Stimulated activated effector memory CD8-positive, alpha-beta T cell treated with anti-CD3 and anti-CD28 coated beads, Interleukin-12 subunit alpha, Interleukin-12 subunit beta, amount 100 ng/mL, for 72 hours (primary cell): ENCODE measurements at places on chromosomes 2 and 18.
A peak's percentile ranks its signal among the peaks of the same experiment; 100 is the strongest.

DNA sequence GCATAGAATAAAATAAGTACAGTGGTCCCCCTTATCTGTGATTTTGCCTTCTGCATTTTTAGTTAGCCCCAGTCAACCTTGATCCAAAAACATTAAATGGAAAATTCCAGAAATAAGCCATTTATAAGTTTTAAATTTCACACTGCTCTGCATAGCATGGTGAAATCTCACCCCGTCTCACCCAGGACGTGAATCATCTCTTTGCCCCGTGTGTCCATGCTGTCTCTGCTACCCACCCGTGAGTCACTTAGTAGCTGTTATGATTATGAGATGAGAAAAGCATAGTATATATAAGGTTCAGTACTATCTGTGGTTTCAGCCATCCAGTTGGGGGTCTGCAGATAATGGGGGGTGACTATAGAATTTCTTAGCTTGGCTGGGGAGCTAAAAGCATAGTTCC lies 67.3 kb downstream of the RHBDD1 start:
- DNase-seq = no peak

DNA sequence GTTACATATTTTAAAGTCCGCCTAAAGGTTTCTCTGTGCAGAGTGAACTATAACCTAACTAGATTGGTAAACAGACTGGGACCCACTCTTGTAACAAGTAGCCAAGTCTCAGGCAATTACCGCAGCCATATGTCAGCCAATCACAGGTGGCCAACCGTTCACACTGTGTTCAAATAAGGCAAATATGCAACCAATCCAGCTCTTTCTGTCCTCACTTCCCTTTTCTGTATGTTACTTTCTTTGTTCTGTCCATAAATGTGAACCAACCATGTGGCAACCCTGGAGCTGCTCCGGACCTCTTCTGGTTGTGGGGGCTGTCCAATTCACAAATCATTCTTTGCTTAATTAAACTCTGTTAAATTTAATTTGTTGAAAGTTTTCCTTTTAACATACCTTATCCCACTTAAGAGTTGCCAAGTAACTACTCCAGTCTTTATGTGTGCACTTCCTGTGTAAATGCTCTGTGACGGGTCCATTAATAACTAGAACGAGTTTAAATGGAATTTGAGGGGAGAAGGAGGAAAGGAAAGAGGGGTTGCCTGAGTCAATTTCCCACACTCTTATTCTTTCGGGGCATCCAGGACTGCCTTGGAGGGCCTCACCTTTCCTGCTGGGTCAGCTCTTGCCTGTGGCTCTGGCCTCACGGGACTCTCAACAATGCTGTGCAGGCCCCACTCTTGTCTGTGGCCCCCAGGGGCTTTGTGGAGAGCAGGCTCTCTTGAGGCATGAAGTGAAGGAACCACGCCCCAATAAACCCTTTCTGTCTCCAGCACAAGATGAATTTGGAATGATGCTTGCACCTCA lies 6.6 kb upstream of the RPL37A start:
- DNase-seq = no peak

- DNase-seq = no peak
Measured at GRCh38 chr2:88658881-88659537, 31.7 kb upstream of the EIF2AK3 start.

DNA sequence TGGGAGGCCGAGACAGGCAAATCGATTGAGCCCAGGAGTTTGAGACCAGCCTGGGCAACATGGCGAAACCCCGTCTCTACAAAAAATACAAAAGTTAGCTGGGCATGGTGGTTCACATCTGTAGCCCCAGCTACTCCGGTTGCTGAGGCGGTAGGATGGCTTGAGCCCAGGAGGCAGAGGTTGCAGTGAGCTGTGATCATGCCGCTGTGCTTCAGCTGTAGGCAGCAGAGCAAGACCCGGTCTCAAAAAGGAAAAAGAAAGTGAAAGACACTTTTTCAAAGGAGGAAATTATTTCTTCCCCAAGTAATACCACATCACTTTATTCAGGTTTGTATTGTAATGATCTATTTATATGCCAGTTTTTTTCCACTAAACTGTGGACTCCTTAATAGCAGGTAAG lies 35.7 kb upstream of the TAF4B start:
- DNase-seq = peak; percentile 55

GRCh38 chr18:62282188-62282629 lies 42.9 kb upstream of the TNFRSF11A start:
- no peak for DNase-seq

DNA sequence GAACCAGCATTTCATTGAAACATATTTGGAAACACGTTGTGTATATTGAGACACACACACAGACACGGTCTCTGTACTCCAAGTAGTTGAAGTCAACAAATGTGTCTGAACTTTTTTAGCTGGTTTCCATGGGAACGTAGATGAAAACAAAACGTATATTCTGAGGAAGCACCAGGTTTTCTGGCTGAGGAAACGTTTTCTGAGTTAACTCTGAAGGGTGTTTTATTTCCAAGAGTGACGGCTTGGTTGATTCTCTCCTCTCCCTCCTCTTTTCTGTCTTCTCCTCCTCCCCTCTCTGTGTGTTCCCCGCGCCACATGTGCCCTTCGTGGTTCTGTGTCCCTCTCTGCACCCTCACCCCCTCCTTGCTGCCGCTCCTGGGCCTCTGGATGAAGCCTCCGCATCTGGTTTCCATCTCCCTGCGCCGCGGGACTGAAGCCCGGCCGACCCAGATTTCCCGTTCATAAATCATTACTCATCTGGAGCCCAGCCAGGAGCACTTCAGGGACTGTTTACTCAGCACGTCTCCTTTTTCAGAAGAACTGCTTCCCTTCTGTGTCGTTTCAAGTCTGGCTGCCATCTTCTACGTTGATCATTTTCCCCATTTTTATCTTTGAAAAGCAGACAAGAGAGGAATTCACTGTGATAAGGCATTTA lies 122.7 kb downstream of the COL6A3 start:
- no peak for DNase-seq

DNA sequence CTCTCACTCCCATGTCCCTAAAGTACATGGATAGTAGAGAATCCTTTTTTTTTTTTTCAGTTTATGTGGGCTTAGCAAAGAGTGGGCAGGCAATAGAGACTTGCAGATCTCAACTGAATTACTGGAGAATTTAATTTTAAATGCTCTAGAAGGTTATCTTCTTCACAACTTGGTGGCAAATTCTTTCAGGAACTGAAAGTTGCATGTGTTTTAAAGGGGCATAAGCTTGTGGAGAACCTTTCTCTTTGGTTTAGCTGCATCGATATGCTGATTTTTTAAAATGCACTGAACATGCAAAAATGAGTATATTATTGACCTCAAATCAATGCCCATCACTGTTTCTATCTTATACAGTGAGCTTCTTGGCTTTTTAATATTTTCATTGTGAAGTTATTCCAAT lies 24.9 kb upstream of the GALNT3 start:
- no peak for DNase-seq

- DNase-seq = no peak
Measured at GRCh38 chr2:55099878-55100820, 49.9 kb upstream of the RTN4 start.

- no peak for DNase-seq
Measured at GRCh38 chr2:100674666-100675065, 111.9 kb downstream of the PDCL3 start.

DNA sequence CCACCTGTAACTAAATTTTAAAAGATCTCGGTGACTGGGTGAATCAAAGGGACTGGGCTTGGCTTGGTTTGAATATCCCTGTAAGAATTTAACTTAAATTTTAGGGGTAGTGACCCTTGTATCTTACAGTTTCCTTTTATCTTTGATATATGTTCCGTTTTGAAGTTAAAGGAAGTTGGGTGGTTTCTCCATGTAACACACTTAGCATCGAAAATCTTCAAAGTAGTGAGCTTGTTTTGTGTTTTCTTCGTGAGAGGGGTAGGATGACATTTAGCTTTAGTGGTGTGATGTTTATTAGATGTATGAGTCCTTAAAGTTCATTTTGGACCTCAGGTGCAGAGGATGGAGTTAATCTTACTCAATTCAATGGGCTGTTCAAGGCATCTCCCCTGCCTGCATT lies 1.6 kb downstream of the WDR7 start:
- no peak for DNase-seq

DNA sequence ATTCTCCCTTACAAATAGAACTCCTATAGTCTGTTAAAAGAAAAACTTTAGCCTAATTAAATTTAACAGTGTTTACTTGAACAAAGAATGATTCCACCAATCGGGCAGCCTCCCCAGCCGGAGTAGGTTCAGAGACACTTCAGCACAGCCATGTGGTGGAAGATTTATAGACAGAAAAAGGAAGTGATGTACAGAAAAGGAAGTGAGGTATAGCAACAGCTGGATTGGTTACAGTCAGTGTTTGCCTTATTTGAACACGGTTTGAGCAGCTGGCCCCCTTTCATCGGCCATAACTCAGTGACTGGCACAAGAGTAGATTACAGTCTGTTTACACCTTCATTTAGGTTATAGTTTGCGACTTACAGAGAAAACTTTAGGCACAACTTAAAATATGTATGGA lies 2.1 kb upstream of the SKA1 start:
- DNase-seq = no peak

DNA sequence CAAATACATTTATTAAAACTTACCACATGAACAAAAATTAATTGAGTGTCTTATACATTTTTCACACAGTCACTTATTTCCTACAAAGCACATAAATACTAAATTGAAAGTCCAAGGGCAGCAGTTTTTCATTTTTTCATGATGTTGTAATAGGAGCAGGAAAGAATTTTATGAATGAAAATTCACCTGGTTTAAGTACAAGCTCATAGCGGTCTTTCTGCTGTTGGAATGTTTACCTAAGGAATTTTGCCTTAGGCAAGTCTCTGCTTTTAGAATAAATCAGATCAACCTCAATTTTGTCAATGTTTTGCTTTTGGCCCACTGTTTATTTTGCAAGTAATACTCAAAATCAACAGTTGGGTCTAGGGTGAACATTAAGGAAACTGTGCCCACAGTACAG lies 40.0 kb downstream of the ETAA1 start:
- no peak for DNase-seq

GRCh38 chr2:226971084-226971483 lies 135.2 kb downstream of the RHBDD1 start:
- no peak for DNase-seq

DNA sequence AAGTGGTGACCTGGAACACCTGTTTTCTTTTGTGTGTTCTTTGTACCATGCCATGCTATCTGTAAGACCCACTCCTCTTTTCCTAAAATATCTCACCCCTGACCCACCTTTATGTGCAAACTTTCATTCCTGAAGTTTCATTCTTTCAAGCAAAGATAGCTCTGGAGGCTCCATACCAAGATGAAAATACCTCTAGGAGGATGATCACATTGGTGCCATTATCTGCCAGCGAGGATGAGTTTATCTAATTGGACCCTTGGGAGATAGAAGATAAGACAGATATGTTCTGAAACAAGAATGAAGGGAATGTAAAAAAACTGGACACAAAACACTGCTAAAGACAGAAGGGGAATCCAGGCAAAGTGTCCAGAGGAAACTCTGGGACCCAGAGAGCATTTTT lies 24.1 kb downstream of the BOD1L2 start:
- DNase-seq = no peak

- no peak for DNase-seq
Measured at GRCh38 chr2:45353879-45354278, 257.2 kb downstream of the SRBD1 start.

- DNase-seq = no peak
Measured at GRCh38 chr2:74416778-74417177, 4.6 kb downstream of the C2orf81 start.

- DNase-seq = no peak
Measured at GRCh38 chr2:14543284-14543683, 89.2 kb upstream of the LRATD1 start.

DNA sequence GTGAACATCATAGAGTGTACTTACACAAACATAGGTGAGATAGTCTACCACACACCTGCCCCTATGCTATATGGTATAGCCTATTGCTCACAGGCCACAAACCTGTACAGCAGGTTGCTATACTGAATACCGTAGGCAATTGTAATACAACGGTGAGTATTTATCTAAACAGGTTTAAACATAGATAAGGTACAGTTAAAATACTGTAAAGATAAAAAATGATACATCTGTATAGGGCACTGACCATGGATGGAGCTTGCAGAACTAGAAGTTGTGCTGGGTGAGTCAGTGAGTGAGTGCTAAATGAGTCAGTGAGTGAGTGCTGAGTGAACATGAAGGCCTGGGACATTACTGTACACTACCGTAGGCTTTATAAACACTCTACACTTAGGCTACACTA lies 267.0 kb upstream of the HS6ST1 start:
- DNase-seq = no peak

DNA sequence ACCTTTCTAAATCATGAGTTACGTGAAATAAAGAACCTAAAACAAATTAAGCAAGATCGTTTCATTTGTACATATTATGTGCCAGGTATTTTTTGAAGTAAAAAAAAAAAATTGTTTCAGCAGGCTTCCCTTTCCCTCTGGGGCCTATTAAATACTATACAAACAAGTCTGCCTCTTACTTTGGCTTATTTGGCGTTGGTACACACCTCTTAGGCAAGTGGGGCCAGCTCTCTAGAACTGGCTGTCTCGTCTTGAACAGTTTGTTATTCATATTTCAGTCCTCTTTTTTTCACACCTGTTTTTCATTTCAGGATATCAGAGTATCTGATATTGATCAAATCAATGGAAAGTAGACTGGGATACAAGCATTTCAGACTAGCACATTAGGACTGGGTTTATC lies 27.4 kb upstream of the PPP3R1 start:
- no peak for DNase-seq

- no peak for DNase-seq
Measured at GRCh38 chr2:128689971-128690370, 371.3 kb upstream of the HS6ST1 start.

GRCh38 chr2:180370511-180371205 lies 363.6 kb upstream of the CWC22 start:
- no peak for DNase-seq

- DNase-seq = no peak
Measured at GRCh38 chr2:123738643-123739042, 286.4 kb upstream of the CNTNAP5 start.

DNA sequence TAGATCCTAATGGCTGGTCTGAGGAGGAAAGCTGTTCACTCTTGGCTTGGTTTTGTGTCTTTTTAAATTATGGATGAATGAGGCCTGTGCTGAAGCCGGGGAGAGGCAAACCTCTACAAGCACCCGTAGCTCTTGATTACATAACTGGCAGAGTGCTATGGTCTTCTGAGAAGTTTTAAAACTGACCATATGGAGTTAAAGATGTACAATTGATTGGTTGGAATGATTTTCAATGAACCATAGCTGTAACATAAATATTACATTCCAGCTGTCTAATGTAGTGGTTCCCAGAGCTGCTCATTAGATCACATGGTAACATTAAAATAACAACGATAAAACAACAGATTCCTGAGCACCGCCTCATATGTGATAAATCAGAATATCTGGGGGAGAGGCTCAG lies 71.1 kb upstream of the MAP4K3 start:
- DNase-seq = no peak

- no peak for DNase-seq
Measured at GRCh38 chr2:135317375-135317774, 213.6 kb downstream of the ZRANB3 start.

DNA sequence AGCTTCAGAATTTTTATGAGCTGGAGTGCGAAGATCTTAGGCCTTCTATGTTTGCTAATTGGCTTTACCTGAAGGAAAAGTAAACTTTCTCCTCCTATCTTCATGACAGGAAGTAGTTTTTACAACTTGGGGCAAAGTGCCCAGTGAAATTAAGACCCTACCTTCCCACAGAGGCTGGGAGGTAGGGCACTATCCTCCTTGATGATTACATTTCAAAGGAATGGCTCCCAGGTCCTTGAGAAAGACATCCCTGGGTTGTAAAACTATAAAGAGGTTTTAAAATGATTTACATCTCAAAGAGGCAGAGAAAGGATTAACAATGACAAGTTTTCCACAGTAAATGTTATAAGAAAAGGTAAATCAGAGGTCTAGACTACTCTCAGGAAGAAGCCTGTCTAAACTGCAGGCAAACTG lies 155.8 kb downstream of the CDH7 start:
- no peak for DNase-seq
